ENCODE measurements at places on chromosomes 11 and 22. TPM values are rescaled to one million over a fixed set of nuclear protein-coding genes. Genes with fewer than 3 reads are reported as not detected.

Gene DDTL
- total RNA-seq = 1.8 TPM

Gene LRRC10B
- total RNA-seq = under 0.01 TPM

Gene MMP1
- total RNA-seq = 0.72 TPM

Gene PIH1D2
- 2.9 TPM for total RNA-seq

Gene PRAME
- total RNA-seq = under 0.01 TPM

Gene CCDC87
- total RNA-seq = 1.1 TPM

Gene KRTAP5-7
- total RNA-seq = 0.59 TPM

DNA sequence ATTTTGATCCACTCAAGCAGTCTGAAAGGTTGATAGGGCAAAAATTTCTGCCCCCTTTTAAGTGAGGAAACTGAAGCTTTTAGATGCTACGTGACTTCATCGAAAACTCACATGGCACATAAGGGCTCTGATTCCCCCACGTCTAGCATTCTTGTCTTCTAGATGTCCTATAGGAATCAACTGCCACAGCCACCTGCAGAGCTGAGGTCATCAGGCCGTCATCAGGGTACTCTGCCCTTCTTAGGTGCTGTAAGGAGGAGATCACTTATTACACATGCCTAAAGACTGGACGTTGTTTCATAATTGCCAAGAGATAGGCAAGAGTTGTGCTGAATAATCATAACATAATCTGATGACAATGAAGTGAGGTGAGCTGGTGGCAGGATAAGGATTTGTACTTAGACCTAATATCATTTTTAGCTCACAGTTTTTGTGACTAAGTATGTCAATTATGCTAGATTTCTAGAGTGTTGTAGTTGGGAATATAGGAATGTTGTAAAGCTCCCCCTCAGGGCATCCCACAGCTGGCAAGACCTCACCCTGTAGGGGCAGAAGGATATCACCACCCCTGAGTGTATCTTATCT, 349.4 kb downstream of the METTL15 start:
- DNase-seq = no peak

GRCh38 chr22:30582788-30583545, 8.5 kb upstream of the GAL3ST1 start:
- DNase-seq = peak; percentile 76

DNA sequence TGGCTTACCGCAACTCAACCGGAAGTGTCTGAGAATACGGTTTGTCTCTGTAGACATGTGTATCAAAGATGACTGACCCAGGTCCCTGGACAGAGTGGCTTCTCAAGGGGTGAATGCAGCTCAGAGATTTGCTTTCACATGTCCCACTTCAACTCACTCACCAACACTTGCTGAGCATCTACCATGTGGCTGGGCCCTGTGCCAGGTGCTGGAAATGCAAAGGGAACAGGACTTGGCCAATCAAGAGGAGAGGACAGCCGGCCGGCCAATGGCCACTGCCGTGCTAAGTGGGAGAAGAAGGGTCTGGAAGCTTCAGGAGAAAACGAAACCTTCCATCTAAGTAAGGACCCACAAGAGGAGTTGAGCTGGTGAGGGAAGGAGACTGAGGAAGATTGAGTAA, 151.3 kb downstream of the CEP164 start:
- DNase-seq = no peak

DNA sequence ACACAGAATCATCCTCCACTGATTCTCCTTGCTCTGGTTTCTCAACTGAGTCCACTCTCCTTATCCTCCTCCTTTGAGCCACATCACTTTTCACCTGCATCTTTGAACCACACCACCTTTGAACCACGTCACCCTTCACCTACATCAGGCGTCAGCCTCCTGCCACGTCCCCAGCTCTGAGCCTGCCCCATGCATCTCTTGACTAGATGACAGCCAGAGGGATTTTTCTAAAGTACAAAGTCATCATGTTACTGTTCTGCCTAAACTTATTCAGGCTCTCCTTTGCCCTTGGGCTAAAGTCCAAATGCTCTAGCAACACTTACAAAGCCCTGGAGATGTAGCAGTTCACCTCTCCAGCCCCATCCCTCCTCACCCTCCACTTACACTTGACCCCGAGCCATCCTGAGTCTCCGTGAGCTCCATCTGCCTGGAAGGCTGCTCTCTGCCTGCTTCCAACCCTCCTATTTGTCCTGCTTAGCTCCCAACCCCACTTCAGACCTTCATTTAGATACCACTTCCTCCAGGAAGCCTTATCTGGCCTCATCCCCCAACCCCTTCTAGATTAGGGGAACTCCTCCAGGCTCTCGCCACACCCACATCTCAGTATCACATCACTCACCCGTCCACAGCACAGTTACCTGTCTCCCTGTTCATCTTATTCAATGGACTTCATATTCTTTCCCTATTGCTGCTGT, 3.7 kb upstream of the MS4A10 start:
- no peak for DNase-seq

DNA sequence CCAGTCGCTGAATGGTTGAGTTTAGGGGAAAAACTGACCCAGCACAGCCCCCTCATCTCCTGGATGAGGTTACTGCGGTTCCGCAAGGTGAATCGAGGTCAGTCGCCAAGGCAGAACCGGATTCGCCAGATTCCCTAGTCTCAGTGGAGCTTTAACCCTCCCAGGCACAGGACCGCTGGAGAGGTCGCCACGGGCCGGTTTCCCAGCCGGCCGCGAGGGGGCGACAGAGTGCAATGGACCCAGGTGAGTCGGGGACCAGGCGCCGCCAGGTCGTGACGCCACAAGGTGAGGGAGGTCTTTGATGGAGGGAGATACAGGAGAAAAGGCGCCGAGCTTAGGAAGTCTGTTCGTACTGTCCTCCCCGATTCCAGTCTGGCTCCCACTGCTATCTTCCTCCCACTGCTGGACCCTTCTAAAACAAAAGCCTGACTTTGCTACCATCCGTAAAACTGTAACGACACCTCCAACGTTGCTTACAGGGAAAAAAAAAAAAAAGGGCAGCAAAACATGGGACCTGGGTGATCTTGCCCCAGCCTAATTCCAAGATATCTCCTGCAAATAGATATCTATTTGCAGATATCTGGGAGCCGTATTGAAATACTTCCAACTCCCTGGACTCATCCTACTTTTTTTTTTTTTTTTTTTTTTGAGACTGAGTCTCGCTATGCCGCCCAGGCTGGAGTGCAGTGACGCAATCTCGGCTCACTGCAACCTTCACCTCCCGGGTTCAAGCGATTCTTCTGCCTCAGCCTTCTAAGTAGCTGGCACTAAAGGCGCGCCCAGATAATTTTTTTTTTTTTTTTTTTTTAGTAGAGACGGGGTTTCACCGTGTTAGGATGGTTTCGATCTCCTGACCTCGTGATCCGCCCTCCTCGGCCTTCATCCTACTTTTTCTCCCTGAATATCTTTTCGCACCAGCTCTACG, 1.4 kb upstream of the GGA1 start:
- peak; percentile 97 for DNase-seq

DNA sequence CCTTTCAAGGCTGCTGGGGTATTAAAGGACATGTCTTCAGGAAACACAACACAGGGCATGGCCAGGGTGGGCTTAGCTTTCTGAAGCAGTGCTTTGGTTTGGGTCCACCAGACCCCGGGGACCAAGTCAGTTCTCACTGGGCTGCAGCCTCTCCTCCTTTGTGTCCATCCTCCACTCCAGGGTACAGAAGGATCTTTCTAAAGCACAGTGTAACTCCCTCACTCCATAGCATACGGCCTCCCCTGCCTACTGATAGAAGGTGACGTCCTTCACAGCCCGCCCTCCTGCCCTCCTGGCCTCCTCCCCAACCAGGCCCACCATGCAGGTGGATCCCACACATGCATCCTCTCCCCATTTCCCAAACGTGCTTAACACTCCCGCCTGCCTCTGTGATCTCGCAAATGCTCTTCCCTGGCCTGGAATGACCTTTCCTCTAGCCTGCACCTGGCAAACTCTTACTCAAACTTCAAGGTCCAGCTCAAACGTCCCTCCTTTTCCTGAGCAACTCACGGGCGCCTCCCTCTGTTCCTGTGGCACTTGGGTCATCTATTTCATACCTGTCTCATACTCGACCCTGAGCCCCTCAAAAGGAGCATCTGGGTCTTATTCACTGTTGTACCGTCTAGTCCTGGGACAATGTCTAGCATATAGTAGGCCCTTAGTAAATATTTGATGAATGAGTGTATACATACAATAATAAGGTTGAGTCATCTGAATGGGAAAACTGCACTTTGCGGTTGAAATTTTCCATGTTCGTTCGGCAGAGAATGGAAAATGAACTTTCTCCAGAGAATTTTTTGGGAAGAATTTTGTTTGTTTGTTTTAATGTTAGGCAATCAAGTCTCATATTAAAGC, 187.7 kb downstream of the EFCAB6 start:
- DNase-seq = no peak

- no peak for DNase-seq
Observed at GRCh38 chr11:124222407-124222806, 18.5 kb upstream of the OR8G1 start.

GRCh38 chr22:31096657-31097279, 10.6 kb downstream of the SELENOM start:
- DNase-seq = peak; percentile 70

- DNase-seq = peak; percentile 81
Observed at GRCh38 chr11:118527109-118527508, at the start of gene TTC36. Gene TTC36, plus strand, starts transcription at chr11:118527474. Its CDS starts 21 bp downstream, at chr11:118527495.

GRCh38 chr11:131311776-131312514, 58.5 kb upstream of the NTM start:
- DNase-seq = no peak

- peak; percentile 99 for DNase-seq
Observed at GRCh38 chr11:133082841-133083488, 449.3 kb downstream of the OPCML start.

DNA sequence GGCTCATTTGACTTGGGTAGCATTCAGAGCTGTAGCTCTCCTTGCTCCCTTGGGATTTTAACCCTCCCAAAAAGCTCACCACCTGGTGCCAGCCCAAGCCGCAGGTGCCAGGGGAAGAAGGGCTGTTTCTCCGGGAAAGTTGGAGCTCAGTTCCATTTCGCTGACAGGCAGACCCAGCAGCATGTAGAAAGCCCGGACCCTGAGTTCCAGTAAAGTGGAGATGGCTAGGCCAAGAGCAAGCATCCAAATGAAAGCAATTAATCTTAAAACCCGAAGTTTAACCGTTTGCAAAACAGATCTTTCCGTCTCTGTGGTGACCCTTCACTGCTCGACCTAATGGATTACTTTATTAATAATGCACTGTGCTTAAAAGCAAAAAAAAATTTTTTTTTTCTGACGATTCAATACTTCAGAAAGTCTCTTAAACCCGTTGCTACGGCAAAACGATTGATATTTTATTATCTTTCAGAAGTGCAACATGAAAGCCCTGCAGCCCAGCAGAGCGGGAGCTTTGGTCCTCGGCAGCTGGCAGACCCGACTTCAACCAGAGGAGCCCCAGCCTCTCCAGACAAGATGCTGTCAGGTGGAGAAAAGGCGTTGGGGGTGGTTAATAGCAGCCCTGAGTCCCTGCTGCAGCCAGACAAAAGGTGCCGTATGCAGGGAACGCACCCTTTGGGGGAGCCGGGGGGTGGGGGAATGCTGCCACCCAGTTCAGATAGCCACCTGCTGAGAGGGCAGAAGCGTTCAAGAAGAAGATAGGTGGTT, 3.3 kb downstream of the LMO1 start:
- DNase-seq = peak; percentile 73

DNA sequence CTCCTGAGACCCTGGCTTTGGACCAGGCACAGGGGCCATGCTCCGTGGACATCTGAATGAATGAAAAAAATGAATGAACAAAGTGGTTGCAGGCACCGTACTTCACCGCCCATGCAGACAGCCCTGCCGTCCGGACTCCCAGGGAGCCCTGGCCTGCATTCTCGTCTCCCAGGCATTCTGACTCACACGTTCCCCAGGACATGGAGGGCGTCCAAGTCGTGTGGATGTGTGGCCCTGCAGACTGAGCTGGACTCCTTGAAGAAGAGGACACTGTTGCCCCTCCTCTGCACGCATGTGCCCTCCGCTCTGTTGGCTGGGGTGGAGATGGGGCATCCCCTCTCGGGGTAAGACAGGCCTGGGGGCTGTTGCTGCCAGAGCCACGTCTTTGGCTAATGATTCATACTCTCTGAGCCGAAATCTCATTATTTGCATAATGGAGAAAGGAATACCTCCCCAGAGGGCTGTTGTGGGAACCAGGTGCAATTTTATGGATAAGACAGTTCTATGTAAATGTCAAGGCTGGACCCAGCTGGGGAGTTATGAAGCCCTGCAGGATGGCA, 49.7 kb downstream of the RTL6 start:
- DNase-seq = peak; percentile 98

DNA sequence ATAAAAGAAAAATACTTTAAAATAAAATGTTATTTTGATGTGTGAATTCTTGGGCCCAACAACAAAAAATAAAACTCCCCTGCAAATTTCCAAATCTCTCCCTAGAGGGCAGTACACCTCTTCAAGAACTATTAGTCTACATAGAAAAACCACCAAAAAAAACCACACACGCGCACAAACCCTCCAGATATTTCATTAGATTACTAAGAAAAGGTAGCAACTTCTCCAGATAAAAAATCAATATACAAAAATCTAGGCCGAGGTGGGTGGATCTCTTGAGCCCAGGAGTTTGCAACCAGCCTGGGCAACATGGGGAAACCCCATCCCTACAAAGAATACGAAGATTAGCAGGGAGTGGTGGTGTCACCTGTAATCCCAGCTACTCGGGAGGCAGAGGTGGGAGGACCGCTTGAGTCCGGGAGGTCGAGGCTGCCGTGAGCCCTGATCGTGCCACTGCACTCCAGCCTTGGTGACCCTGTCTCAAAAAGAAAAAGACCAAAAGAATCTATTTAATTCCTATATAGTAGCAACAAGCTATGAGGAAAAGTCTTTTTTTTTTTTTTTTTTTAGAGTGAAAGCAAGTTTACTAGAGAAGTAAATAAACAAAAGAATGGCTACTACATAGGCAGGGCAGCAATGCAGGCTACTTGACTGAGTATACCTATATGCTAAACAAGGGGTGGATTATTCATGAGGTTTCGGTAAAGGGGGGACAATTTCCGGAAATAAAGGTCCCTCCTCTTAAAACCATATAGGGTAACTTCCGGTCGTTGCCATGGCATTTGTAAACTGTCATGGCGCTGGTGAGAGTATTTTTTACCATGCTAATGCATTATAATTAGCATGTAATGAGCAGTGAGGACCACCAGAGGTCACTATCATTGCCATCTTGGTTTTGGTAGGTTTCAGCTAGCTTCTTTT, 13.1 kb downstream of the B3GNT6 start:
- DNase-seq = peak; percentile 93

GRCh38 chr11:133663135-133663985, 131.1 kb upstream of the OPCML start:
- DNase-seq = no peak

GRCh38 chr11:63022441-63022840, 6.8 kb upstream of the SLC22A8 start:
- DNase-seq = no peak
